ENCODE measurements at places on chromosomes 2 and 18.

- no peak for DNase-seq
Observed at GRCh38 chr2:106758901-106759497, 127.0 kb downstream of the ST6GAL2 start.

DNA sequence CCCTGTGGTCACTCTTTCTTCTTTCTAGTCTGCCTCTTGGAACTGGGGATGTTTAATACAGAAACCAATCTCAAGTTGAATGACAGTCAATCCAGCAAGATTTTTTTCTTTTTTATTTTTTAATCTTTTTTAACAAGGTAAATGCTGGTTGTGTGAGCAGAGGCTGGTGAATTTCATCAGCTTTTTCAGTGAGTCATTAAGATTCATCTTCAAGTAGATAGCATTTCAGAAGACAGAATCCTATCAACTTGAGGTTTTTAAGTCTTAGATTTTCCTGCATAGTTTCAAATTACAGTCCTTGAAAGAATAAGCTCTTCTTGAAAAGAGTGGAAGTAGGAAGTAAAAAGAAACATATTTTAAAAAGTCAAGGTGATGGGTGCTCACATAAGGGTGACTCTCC, 12.4 kb downstream of the SLC8A1 start:
- no peak for DNase-seq

- DNase-seq, result no peak
Observed at GRCh38 chr2:172234716-172235691, 132.3 kb upstream of the DLX2 start.

GRCh38 chr2:38947241-38948239, 57.9 kb downstream of the ARHGEF33 start:
- peak; percentile 52 for DNase-seq

Data from thoracic aorta (tissue), 2 donors.